ENCODE measurements at places on chromosomes 12 and 14. TPM values are rescaled to one million over a fixed set of nuclear protein-coding genes. Genes with fewer than 3 reads are reported as not detected.

Gene LRRC43
- total RNA-seq, result 1.2 TPM

Gene EP400
- 17.4 TPM for total RNA-seq

Gene RPL10L
- not detected for total RNA-seq

Gene CKB
- total RNA-seq, result 7.8 TPM

Gene TEX52
- total RNA-seq, result not detected

Gene FIGNL2
- total RNA-seq, result 0.24 TPM

Gene MMP17
- total RNA-seq, result 8.9 TPM

Gene SIX1
- total RNA-seq, result 0.20 TPM
